SJCRH30 (cell line): ENCODE measurements at places on chromosomes 16 and 17. TPM values are rescaled to one million over a fixed set of nuclear protein-coding genes. Genes with fewer than 3 reads are reported as not detected.

GRCh38 chr17:35214192-35214591 is 20.0 kb upstream of the SLC35G3 start:
- no peak for DNase-seq

DNA sequence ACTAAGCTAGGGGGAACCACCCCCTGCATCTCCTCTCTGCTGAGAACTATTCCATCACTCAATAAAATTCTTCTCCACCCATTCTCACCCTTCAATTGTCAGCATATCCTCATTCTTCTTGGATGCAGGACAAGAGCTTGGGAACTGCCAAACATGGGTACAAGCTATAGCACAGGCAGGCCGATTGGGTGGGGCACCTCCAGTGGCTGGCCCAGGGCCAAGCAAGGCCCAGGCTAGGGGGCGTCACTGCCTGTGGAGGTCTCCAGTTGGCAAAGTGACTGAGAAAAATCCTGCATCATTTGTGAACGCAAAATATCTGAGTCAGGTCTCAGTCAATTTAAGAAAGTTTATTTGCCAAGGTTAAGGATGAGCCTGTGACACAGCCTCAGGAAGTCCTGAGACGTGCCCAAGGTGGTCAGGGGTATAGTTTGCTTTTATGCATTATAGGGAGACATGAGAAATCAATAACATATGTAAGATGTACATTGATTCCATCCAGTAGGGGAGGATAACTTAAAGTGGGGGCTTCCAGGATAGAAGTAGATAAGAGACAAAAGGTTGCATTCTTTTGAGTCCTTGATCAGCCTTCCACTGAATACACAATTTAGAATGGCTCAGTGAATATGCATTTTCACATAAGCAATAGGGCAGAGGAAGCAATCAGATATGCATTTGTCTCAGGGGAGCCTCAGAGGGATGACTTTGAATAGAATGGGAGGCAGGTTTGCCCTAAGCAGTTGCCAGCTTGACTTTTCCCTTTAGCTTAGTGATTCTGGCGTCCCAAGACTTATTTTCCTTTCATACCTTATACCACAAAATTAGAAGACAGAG is 21.5 kb upstream of the DHRS7B start:
- no peak for DNase-seq

DNA sequence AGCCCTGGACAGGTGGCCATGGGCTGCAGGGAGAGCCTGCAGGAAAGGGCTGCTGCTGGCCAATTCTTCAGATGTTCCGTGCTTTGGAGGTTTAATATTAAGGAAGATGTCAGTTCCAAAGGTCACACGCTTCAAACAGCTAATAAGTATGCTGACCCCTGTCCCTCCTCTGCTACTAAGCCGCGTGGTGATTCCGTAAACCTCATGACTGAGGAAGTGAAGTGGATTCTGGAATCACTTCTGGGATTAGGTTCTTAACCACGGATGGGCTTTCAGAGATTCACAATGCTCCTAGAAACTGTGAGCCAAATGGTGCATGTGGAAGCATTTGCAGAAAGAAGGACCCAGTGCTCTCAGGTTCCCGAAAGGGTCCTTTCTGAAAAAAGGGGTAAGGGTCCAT is 28.5 kb upstream of the ERN1 start:
- DNase-seq: no peak

- DNase-seq: peak; percentile 67
Measured at GRCh38 chr17:2347805-2348685, 10.7 kb downstream of the SGSM2 start.

The PKMYT1 gene
- 34.8 and 45.8 TPM in 2 replicates for total RNA-seq

- no peak for DNase-seq
Measured at GRCh38 chr16:50611332-50611934, 63.2 kb downstream of the NKD1 start.

DNA sequence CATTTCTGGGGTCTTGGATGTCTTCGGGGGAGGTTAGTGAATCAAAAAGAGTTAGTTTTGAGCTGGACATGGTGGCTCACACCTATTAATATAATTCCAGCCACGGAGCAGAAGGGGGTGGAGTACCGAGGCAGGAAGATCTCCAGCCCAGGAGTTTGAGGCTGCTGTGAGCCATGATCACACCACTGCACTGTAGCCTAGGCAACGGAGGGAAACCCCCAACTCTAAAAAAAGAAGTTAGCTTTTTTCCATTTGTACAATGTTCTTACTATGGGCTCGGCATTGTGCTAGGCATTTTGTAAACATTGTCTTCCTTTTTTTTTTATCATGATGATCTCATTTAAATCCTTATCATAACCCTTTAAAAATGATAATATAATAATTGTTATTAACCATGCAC is 8.3 kb upstream of the SNF8 start:
- no peak for DNase-seq

The KCNAB3 gene
- 0.61 and 0.73 TPM in 2 replicates for total RNA-seq

- no peak for DNase-seq
Measured at GRCh38 chr16:87363771-87364455, 19.7 kb downstream of the FBXO31 start.

- no peak for DNase-seq
Measured at GRCh38 chr16:80606221-80606766, 65.5 kb downstream of the DYNLRB2 start.

- no peak for DNase-seq
Measured at GRCh38 chr17:19275457-19276127, 38.4 kb downstream of the EPN2 start.

DNA sequence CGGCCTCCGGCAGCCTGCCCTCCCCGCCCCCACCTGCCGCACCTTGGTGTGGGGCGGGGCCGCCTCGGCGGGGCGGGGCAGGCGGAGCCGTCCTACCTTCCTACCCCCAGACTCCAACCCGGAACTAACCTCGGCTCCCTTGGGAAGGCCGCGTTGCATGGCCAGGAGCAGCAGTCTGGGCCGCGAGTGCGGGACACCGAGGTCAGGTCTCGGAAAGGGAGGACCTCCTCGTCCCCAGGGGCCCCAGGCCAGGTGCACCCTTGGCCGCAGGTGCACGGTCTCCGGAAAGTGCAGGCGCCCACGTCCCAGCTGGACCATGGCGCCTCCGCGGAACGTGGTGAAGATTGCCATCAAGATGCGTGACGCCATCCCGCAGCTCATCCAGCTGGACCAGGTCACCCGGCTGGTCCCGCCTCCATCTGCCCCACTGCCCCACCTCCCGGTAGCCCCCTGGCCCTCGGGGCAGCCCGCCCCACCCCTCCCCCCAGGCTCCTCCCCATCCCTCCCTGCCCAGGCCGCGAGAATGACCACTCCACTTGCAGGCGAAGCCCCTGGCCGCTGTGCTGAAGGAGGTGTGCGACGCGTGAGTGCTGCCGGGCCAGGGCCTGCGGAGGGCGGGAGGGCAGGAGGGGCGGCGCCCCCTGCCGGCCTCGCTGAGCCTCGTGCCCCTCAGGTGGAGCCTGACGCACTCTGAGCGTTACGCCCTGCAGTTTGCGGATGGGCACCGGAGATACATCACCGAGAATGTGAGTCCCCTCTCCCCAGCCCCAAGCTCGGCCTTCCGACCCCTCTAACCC is at the start of gene ELMO3:
Gene ELMO3, plus strand, starts transcription at position 121 of the 797 bp plus-strand sequence. Its CDS starts 196 bp downstream, at position 317.
- DNase-seq: no peak

The ACE gene
- 0.76 and 1.1 TPM in 2 replicates for total RNA-seq

- peak; percentile 76 for DNase-seq
Measured at GRCh38 chr16:86396901-86397311, 113.4 kb upstream of the FOXF1 start.

The TBC1D3 gene
- total RNA-seq: not detected in 2 replicates

The SLC47A1 gene
- not detected in 2 replicates for total RNA-seq

DNA sequence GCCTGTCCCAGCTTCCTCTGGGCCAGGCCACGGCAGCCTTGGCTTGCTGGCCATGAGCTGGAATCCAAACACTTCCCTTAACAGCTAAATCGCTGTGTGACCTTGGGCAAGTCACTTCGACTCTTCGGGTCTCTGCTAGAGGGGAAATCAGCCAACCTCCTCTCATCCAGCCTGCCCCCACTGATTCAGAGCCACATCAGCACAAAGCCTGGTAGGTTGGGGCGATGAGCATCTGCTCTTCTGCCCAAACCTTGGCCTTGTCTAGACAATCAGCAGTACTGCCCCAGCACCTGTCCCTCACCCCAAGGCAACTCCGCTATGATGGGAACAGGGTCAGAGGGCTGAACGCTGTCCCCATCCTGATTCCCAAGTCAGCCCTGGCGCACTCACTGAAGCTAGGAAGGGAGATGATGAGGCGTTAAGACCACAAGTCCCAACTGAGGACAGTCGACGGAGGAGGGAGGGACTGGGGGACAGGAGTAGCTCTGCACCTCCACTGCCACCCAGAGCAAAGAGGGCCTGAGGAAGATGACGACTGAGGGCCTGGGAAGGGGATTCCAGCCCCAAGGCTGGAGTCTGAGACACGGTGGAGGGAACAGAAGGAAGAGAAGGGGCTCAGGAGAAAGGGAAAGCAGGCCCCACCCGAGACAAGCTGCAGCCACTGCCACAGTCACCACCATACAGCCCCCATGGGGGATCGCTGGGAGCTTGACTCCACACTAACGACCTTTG is 1.3 kb downstream of the CLUH start:
- DNase-seq: no peak

GRCh38 chr17:44203731-44204440 is 4.2 kb upstream of the ATXN7L3 start:
- DNase-seq: peak; percentile 80

DNA sequence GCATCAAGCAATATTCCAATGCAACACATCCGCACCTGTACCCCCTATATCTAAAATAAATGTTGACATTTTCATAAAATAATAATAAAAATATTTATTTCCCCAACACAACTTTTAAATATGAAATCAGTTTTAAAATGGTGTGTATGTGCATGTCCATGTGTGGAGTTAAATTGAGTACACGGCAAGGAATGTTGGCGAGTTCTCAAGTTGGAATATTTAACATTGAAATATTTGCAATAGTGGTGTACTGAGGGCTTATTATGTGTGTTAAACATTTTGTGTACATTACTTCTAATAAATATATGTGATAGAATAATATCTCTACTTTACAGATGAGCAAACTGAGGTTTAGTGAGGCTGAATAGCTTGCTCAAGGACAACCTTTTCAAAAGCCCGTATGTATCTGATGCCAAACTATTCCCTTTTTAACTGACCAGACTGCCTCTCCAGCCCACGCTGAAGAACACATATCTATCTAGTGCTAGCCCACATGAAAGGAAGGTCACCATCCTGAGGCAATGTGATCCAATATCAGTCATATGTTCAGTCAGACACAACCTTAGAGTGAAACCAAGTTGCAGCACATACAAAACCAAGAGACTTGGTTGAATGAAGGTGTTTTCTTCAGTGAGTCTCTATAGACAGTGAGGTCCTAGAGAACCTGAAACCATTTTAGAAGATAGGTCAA is 192.2 kb upstream of the CDH11 start:
- no peak for DNase-seq

DNA sequence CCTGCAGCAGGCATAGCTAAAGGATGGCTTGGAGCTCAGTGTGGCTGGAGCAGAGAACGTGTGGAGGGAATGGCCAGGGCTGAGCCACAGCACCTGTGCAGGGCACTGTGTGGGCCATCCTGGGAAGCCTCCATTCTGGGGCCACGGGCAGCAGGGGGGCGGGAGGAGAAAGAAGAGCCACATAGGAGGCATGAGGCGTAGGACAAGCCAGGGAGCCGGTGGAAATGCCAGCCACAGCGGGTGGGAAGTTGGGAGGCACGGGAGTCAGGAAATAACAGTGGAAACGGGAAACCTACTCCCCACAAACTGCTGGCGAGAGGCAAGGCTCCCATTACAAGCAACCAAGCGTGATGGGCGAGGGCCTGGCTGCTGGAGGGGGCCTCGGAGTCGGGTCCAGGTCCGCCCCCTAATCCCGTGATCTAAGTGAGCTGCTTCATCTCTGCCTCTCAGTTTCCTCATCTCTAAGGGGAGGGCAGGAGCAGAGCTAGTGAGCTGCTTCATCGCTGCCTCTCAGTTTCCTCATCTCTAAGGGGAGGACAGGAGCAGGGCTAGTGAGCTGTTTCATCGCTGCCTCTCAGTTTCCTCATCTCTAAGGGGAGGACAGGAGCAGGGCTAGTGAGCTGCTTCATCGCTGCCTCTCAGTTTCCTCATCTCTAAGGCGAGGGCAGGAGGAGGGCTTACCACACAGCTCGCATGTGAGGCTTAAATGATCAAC is 104.9 kb downstream of the ADCY9 start:
- peak; percentile 40 for DNase-seq

DNA sequence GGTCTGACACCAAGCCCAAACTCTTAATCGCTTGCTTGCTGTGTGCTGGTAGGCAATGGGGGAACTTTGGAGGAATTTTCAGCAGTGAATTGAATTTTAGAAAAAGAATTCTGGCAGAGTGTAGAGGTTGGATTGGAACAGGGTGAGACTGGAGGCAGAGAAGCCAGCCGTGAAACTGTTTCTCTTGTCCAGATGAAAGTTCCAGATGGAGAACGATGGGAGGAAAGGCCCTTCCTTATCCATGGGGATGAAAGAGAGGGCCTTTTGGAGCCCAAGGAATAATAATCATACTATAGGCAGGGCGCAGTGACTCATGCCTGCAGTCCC is 26.0 kb downstream of the NEUROD2 start:
- DNase-seq: no peak

GRCh38 chr17:44209786-44210341 is 9.6 kb downstream of the UBTF start:
- DNase-seq: no peak

The ERCC4 gene
- total RNA-seq: 8.3 and 9.2 TPM in 2 replicates

DNA sequence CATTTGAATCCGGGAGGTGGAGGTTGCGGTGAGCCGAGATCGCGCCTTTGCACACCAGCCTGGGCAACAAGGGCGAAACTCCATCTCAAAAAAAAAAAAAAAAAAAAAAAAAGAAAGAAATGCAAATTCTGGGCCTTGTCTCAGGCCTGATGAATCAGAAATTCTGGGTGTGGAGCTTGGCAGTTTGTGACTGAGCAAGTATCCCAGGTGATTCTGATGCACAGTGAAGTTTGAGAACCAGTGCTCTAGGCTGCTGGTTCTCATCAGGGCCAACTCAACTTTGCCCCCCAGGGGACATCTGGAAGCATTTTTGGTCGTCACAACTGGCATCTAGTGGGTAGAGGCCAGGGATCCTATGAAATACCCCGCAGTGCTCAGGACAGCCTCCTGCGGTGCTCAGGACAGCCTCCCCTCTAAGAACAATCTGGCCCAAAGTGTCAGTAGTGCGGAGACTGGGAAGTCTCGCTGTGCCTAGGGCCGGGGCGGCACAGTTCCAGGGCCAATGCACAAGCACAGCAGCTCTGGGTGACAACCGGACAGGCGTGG is 55.9 kb downstream of the SDK2 start:
- DNase-seq: no peak

DNA sequence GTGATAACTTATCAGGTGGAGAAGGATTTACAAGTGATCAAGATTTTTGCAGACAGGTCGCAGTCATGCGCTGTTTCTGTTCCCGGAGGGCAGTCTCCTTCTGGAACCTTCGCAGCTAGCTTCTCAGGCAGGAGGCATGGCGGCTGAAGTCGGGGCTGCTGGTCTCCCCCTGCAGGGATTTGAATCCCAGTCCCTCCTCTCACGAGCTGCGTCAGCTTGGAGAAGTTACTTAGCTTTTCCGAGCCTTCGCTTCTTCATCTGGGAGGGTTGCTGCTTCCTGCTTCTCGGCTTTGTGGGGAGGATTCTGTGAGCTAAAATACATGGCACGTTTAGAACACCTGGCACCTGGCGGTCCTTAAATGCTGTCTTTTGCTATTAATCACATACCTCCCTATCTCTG is 287.8 kb upstream of the FOXF1 start:
- no peak for DNase-seq
